Bronchus fibroblast of lung (primary cell): ENCODE measurements at places on chromosomes 13 and 19. TPM values are rescaled to one million over a fixed set of nuclear protein-coding genes. Genes with fewer than 3 reads are reported as not detected.

The VSIG10L gene
- total RNA-seq, result 0.17 and 0.89 TPM in 2 replicates

The CEACAM6 gene
- total RNA-seq, result not detected in 2 replicates

The ZSWIM9 gene
- total RNA-seq, result 0.59 and 1.2 TPM in 2 replicates

The RXFP2 gene
- total RNA-seq, result not detected in 2 replicates

The MUC16 gene
- total RNA-seq, result not detected in 2 replicates

The ETFB gene
- total RNA-seq, result 77.2 and 84.4 TPM in 2 replicates

The CDX2 gene
- not detected in 2 replicates for total RNA-seq

The CPB2 gene
- not detected in 2 replicates for total RNA-seq
